Neural crest cell (in vitro differentiated cells): ENCODE measurements at places on chromosomes 2 and 18. TPM values are rescaled to one million over a fixed set of nuclear protein-coding genes. Genes with fewer than 3 reads are reported as not detected.
A peak's percentile ranks its signal among the peaks of the same experiment; 100 is the strongest.

- peaks cover 11% of the 10 kb centered on the region for H3K4me1 ChIP-seq
- peaks cover 39% of the 10 kb centered on the region for H3K36me3 ChIP-seq
- DNase-seq: no peak
- no peak overlapping the region for H3K4me3 ChIP-seq
Observed at GRCh38 chr2:63875131-63875527, 33.4 kb downstream of the UGP2 start.

DNA sequence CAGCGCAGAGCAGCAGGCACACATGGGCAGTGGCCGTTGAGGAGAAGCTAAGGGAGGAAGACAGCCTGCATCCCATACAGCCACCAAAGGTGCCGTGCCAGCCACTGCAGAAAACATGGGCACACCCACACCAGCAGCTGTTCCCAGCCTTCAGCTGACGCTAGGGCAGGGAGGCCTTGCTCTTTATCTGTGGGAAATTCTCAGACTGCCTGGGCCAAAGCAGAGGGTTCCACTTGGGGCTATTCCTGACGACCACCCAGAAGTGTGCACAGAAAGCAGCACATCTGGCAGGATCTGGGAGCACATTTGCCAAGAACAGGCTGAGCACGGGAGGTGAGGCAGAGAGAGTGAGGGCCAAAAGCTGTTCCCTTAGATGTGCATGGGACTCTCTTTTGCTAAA, 101.3 kb upstream of the SOX11 start:
- H3K27ac ChIP-seq: no peak overlapping the region
- H3K4me1 ChIP-seq: no peaks in the 10 kb centered on the region
- H3K27me3 ChIP-seq: no peaks in the 10 kb centered on the region
- no peaks in the 10 kb centered on the region for H3K36me3 ChIP-seq
- no peak for DNase-seq

DNA sequence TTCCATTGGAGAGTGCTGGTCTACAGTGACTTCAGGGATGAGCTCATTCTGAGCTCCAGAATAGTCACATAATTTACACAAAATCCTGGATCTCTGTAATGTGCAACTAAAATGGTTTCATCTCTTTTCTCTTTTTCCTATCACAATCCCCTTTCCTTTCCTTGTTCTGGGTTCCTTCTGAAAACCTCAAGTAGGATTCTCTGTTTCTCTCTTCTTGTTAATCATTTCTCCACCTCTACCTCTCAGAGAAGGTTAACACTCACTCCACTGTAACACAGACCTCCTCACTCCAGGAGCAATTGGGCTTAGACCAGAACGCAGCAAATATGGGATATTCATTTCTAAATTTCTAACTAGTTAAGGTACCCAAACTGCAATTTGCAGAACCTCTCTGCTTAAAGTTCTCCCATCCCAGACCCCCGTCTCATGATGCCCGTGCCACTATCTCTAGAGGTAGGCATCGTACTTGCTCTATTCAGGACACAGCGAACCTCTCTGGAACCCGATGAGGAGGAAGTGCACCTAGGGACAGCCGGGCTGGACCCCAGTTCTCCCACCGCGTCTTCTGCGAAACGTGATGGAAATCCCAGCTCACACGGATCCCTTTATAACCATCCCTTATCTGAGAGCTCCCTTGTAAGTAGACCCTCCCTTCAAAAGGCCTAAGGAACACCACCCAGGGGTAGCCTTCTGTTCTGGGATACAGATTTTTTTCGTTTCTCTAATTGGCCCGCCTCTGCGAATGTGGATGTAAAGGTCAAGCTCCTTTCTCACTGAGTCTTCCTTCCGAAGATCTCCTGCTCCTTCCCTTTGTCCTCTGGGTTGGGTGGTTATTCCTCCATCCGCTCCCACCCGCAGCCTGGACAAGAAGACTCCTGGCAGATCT, 1.3 kb downstream of the FOXI3 start:
- no peak overlapping the region for H3K27ac ChIP-seq
- H3K36me3 ChIP-seq: no peaks in the 10 kb centered on the region
- no peak for DNase-seq
- H3K4me1 ChIP-seq: peaks cover 5% of the 10 kb centered on the region
- H3K4me3 ChIP-seq: peak overlapping the region; percentile 3

- peaks cover 60% of the 10 kb centered on the region for H3K4me1 ChIP-seq
- H3K36me3 ChIP-seq: no peaks in the 10 kb centered on the region
- H3K27ac ChIP-seq: peak overlapping the region; percentile 85
- no peaks in the 10 kb centered on the region for H3K27me3 ChIP-seq
Observed at GRCh38 chr18:58859907-58860306, 4.8 kb upstream of the ZNF532 start.

GRCh38 chr2:39530411-39530866, 93.4 kb upstream of the MAP4K3 start:
- no peaks in the 10 kb centered on the region for H3K27me3 ChIP-seq
- no peak overlapping the region for H3K4me3 ChIP-seq
- H3K36me3 ChIP-seq: no peaks in the 10 kb centered on the region
- DNase-seq: no peak
- no peak overlapping the region for H3K27ac ChIP-seq
- H3K4me1 ChIP-seq: peaks cover 3% of the 10 kb centered on the region

DNA sequence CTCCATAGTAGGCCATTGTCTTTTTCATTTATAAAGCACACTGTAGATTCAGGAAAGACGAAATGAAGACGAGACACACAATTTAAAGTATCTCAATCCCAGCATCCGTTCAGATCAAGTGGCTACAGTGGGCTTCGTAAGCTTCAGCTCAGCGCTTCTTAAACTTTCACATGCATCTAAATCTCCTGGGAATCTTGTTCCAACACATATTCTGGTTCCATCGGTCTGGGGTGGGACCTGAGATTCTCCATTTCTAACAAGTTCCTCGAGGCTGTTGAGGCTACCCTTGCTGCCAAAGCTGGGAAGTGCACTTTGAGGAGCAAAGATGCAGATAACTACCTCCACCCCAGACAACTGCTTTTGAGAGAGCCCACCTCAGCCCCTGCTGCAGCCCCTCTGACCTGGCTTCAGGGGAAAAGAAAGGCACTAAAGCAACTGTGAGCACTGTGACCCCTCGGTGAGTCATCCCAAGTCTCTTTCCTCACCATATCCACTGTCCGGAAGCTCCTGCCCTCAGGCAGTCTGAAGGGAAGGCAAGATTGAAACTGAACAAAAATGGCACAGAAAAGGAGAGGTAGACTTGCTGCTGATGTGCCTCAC, 201.1 kb upstream of the FBXO11 start:
- peak; percentile 28 for DNase-seq
- H3K27ac ChIP-seq: peak overlapping the region; percentile 57
- H3K4me3 ChIP-seq: peak overlapping the region; percentile 64
- H3K27me3 ChIP-seq: no peaks in the 10 kb centered on the region

The HSBP1L1 gene
- 0.58 TPM in 1 of 2 replicates, not detected in the other for total RNA-seq

The RGPD3 gene
- total RNA-seq: 0.11 and 0.14 TPM in 2 replicates

The REG3A gene
- total RNA-seq: not detected in 2 replicates

The CCDC121 gene
- 5.8 and 6.0 TPM in 2 replicates for total RNA-seq
